ENCODE measurements at places on chromosomes 6 and 20.

- DNase-seq, result no peak
Measured at GRCh38 chr6:22281341-22282085, 15.3 kb downstream of the PRL start.

GRCh38 chr20:36043892-36044515 is 75.6 kb downstream of the CNBD2 start:
- no peak for DNase-seq

GRCh38 chr20:24979036-24979960 is 13.3 kb downstream of the APMAP start:
- DNase-seq, result no peak

- DNase-seq, result no peak
Measured at GRCh38 chr20:1374246-1374645, 18.6 kb downstream of the FKBP1A start.

DNA sequence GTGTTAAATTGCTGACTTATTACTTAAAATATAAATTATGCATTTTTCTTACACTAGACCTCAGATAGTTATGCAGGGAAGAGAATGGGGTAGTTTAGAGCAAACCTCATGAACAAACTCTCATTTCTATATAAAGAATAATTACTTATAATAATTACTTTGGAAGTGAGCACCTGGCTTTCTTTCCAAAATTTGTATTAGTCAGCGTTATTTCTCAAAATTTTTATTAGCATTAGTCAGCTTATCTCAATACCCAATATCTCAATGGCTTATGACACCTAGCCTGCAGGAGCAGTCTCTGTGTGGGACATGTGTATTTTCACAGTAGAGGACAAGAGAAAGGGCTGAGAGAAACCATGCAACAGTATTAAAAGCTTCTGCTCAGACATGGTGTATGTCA is 849.2 kb upstream of the HS3ST5 start:
- DNase-seq, result no peak

DNA sequence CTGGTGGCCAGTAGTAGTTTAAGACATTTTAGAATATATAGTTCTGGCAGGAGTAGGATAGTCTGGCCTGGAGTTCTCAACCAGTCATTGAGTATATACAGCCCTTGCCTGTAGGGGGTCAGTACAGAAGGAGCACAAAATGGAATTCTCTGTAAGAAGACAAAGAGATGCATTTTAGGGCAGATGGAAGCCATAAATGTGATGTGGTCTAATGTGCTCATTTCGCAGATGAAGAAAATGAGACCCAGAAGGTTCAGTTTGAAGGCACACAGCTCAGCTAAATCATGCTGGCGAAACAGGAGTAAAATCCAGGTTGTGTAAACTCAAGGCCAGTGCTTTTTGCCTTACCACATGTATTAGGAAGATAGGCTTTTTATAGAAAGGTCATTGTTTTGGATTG is 29.6 kb downstream of the QKI start:
- no peak for DNase-seq

DNA sequence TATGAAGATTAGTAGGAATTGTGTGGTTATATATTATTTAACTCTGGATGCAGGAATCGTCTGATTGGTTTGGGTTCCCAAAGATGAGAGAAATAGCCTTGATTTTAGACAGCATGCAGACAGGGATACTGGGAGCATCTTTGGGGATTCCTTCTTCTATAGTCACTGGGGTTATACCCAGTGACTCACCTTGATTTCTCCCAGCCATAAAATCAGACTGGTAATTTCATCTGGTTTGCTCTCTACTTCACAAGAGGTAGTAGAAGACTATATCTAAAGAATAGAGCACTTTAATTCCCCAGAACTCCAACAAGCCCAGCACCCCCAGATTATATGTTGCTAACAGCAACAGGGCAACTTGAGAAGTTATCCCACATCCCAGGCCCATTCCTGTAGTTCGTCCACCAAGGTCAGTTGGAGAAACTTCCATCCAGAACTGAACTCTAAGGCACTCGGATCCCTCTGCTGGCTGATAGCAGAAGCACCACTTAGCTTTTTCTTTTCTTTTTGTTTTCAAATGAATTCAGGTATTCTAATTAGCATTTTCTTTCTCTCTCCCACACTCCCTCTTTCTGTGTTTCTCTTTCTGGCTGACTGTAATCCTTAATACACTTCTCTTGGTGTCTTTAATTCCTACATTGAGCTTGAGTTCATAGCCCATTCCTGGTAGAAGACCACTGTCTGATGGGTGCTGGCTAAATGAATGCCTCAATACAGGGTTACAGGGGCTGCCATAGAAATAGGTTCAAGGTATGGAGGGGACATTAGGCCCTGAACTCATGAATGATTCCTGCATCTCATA is 20.4 kb upstream of the EFHC1 start:
- peak; percentile 33 for DNase-seq

DNA sequence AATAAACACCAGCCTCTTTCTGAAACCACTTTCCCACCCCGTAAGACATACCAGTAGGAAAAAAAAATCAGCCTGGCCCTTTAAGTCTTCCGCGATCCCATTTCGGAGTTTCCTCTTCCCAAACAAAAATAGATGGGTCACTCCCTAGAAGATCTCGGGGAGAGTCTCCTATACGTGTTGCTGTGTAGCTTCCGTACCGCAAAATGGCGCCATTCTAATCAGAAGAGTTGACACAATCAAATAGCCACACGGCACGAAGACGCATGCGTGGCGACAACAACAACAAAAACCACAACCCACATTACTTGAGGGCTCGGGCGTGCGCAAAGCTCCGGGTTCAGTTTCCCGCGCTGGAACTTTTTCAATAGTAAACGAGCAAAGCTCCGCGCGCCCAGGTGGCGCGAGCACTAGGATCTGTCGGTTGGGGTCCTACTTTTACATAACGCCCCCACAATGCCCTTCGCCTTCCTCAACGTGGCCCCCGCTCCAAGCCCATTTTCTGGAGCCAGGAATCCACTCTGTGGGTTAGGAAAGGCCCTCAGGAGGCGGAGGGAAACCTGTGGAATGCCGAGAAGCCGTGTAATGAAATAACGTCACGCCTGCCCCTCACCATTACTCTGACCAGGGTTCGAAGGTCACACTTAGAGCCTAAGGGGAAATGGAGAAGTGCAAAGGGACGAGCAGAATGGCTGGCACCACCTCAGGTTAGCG is at the start of gene GPANK1:
Gene GPANK1, minus strand, starts transcription at position 208 of the 711 bp plus-strand sequence. CDS start 519 bp downstream, outside the sequence.
- DNase-seq, result peak; percentile 88

DNA sequence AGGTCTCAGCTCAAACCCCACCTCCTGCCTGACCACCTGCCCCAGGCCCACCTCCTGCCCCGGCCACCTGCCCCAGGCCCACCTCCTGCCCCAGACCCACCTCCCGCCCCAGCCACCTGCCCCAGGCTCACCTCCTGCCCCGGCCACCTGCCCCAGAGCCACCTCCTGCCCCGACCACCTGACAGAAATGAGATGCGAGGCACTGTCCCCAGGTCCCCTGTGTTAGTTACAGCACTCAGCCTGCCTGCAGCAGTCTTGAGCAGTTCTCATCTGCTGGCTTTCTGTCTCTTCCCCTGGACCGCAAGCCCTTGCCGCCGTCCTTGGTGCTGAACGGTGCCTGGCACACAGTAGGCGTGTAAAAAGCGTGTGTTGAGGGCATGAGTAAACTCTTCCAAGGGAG is 79.5 kb downstream of the CDH4 start:
- DNase-seq, result no peak

DNA sequence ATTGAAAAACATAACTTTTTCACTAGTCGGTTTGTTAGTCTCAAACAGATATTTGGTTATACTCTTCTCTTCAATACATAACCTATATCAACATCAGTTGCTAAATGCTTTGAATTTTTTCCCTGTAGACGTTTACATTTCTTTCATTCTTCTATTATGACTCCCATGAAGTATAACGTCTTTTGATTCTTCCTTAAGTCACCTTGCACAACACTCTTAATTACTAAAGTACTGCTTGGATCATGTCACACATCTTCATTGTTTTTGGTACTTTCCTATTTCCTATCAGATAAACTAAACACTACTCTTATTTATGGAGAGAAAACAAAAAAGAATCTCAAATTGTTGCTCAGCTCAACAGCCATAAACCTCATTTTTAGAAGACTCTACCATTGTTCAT is 23.0 kb upstream of the BMP5 start:
- peak; percentile 47 for DNase-seq

GRCh38 chr6:11947063-11947462 is 65.0 kb upstream of the HIVEP1 start:
- no peak for DNase-seq

DNA sequence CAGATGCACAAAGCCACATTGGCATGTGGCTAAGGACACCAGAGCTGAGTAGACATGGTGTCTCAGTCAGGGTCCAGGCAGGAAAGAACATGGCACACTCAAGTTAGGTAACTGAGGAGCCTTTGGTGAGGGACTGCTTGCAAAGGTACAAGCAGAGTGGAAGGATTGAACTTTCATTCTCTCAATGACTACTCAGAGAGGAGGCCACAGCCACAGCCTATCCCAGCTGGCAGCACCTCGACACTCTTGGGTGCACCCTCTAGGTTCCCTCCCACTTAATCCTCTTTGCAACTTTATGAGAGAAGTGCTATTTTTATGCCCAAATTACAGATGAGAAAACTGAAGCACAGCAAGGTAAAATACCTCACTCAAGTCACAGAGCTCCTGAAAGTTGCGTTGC is 73.4 kb downstream of the ISM1 start:
- no peak for DNase-seq

GRCh38 chr6:11536795-11537194 is 754 bp upstream of the TMEM170B start:
- DNase-seq, result no peak

All from astrocyte (in vitro differentiated cells and primary cell).